ENCODE measurements at places on chromosomes 12 and 14.
A peak's percentile ranks its signal among the peaks of the same experiment; 100 is the strongest.

- DNase-seq, result no peak
Observed at GRCh38 chr12:87344699-87345098, 684.5 kb downstream of the C12orf50 start.

DNA sequence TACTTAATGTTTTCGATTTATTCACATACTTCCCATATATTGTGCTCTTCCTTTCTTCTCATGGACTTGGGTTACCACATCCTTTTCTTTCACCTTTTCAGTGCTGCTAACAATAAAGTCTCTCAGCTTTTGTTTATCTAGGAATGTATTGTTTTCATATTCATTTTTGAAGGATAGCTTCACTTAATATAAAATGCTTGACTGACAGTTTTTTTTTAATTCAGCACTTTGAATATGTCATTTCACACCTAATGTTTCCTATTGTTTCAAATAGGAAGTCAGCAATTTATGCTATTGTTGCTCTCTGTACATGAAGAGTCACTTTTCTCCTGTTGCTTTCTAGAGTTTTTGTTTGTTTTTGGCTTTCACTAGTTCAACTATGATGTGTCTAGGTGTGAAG lies 738.3 kb upstream of the STXBP6 start:
- DNase-seq, result no peak

GRCh38 chr12:127260531-127260930 lies 1006.4 kb upstream of the TMEM132C start:
- no peak for DNase-seq

- no peak for DNase-seq
Observed at GRCh38 chr14:31268216-31268615, 60.6 kb upstream of the HECTD1 start.

- DNase-seq, result no peak
Observed at GRCh38 chr14:92726135-92726932, 22.1 kb downstream of the LGMN start.

GRCh38 chr12:64255249-64255648 lies 33.2 kb upstream of the KICS2 start:
- no peak for DNase-seq

- no peak for DNase-seq
Observed at GRCh38 chr12:50922820-50923219, 29.5 kb upstream of the HIGD1C start.

DNA sequence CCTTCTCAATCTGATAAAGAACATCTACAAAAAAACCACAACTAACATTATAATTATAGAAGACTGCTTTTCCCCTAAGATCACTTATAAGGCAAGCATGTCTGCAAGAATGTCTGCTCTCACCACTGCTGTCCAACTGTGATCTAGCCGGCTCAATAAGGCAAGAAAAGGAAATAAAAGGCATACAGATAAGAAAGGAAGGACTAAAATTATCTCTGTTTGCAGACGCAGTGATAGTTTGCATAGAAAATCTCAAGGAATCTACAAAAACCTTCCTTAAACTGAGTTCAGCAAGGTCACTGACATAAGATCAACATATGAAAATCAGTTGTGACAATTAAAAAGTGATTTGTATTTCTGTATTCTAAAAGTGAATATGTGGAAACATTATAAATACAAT lies 138.0 kb upstream of the EGLN3 start:
- DNase-seq, result no peak

GRCh38 chr14:106308839-106309389 lies 782.5 kb downstream of the TMEM121 start:
- peak; percentile 69 for DNase-seq

DNA sequence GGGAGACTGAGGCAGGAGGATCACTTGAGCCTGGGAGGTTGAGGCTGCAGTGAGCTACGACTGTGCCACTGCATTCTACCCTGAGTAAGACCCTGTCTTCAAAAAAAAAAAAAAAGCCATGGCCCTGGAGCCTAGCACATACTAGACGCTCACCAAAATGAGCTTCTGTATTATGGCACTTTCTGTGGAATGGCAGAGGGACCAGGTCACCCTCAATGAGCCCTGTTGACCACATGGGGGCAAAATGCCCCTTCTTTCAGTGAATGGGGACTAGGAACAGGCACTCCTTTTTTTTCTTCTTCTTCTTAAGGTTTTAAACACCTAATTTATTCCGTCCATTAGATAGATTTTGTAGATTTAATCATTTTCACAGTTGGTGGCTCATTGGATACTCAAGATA lies 50.5 kb downstream of the FAM222A start:
- no peak for DNase-seq

- DNase-seq, result no peak
Observed at GRCh38 chr14:33647385-33647786, 303.5 kb downstream of the EGLN3 start.

- DNase-seq, result no peak
Observed at GRCh38 chr12:107200394-107200793, 107.0 kb upstream of the CRY1 start.

DNA sequence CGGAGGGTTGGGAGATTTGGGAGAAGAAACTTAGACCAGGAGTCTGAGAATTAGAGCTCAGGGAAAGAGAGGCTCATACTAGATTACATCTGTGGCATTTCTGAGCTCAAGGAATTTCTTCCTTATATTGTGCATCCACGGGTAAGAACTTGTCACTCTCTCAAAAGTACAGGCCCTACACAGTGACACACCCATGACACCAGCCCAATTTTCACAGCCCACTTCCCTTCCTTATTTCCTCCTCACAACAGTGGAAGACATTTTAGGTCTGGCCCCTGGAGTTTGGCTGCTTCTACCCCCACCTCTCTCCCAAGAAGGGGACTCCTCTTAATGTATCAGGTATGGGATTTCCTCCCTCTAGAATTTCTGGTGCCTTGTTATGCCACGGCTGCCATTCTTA lies 9.2 kb upstream of the ZNF385A start:
- DNase-seq, result no peak

GRCh38 chr12:122886161-122886560 lies 9.8 kb downstream of the VPS37B start:
- no peak for DNase-seq

DNA sequence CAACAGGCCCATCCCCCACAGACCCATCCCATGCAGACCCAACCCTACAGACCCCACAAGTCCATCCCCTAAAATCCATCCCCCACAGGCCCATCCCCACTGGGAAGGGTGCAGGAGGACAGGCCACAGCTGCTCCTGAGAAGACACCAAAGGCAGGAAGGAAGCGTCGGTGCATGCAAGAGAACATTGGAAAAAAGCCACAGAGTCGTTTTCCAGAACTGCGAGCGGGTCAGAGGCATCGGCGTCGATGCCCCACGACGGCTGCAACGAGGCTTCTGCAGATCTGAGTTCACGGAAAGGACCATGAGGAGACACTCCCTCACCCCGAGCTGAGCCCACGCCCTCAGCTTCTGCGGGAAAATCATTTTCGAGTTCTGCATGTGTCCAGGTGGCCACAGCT lies 59.6 kb upstream of the GALNT9 start:
- no peak for DNase-seq

DNA sequence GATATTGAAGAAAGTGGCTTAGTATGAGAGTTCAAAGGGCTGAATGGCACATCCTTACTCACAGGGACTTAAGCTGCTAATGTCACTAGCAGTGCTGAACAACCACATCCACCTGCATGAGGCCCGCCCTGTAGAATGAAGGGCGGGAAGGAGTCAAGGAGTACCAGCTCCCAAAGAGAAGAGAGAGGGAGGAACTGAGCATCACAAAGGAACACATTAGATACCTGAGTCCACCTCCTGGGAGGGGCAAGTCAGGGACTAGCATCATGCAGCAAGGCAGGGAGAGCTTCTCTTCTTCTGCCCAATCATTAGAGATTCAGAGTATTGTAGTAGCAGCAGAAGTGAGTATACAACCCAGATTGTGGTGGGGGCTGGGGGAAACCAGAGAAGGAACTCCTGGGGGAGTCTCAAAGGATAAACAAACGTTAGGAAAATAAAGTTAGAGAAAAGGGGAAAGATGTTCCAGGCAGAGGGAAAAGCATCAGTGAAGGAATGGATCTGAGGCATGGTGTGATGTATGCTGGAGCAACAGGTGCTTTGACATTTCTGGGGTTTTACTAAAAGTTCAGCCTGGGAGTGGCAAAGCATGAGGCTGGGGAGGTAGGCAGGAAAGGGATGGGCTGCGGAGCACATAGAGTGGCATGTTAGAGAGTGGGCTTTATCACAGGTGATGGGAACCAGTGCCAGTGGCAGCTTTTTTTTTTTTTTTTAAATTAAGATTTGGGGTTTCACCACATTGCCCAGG lies 21.0 kb upstream of the GRIP1 start:
- no peak for DNase-seq

DNA sequence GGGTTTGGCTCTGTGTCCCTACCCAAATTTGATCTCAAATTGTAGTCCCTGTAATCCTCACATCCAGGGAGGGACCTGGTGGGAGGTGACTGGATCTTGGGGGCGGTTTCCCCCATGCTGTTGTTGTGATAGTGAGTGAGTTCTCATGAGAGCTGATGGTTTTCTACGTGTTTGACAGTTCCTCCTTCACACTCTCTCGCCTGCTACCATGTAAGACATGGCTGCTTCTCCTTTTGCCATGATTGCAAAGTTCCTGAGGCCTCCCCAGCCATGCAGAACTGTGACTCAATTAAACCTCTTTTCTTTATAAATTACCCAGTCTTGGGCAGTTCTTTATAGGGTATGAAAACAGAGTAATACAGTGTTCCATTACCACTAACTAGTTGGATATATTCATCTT lies 10.3 kb upstream of the LRRC23 start:
- no peak for DNase-seq

DNA sequence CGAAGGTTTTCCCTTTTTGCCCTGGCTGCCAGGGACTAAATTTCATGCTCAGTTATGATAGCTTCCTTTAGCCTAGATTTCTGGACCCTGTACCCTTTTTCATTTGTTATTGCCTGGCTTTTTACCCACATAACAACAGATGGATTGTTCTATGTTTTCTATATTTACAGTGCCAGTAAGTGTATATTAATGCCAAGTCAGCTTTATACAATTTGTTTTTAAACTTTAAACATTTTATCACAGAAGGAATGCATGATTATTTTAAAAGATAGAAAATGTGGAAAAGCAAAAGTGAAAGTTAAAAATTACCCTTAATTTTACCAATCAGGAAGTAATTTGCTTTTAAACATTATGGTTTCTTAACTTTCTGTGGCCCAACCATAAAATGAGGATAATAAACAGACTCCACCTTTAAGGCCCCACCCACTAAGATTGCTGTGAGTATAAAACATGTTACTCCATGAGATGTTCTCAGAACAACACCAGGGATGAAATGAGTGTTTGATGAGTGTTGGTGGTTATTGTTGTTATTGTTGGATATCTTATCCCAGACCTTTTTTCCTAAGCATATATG lies 496.8 kb downstream of the EGLN3 start:
- no peak for DNase-seq

- no peak for DNase-seq
Observed at GRCh38 chr14:95537298-95538089, 2.6 kb downstream of the GLRX5 start.

- peak; percentile 35 for DNase-seq
Observed at GRCh38 chr12:117845271-117845904, 123.4 kb downstream of the KSR2 start.

GRCh38 chr12:119678459-119678858 lies 10.5 kb downstream of the PRKAB1 start:
- no peak for DNase-seq

DNA sequence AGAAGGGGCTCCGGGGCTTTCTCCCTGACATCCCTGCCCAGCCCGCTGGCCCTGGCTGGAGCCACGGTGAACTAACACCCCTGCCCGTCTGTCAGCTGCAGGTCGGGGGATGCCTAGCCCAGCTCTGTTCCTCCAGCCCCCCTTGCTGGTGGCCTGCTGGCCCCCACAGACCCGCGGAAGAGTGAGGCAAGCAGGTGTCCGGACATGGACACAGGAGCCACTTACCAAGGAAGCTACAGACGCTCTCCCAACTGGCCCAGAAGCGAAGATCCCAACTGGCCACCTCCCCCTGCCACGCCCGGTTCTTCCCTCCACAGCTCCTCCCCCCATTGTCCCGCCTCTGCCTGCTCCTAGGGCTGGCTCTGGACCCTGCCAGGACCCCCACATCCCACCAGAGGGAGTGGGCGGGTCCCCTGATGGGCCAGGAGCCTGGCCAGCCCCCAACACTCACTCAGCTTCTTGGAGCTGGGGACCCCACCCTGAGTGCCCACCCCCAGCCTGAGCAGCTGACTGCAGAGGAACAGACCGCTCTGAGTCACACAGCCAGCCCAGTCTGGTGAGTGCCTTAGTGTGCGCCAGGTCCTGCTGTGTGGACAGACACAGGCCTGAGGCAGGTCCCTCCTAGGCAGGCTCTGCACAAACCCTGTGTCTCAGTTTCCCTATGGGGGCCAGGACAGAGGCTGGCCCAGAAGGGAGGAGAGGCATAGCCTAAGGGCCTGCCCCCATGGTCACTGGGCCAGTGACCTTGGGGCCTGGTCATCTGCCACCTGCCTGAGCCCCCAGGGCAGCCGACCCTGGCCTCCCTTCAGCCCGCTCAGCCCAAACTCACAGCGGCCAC lies 7.7 kb downstream of the AHNAK2 start:
- no peak for DNase-seq

Measured in GM13977 (cell line).